Right ventricle myocardium inferior (tissue), 1 donor: ENCODE measurements at places on chromosomes 7 and 10. TPM values are rescaled to one million over a fixed set of nuclear protein-coding genes. Genes with fewer than 3 reads are reported as not detected.

DNA sequence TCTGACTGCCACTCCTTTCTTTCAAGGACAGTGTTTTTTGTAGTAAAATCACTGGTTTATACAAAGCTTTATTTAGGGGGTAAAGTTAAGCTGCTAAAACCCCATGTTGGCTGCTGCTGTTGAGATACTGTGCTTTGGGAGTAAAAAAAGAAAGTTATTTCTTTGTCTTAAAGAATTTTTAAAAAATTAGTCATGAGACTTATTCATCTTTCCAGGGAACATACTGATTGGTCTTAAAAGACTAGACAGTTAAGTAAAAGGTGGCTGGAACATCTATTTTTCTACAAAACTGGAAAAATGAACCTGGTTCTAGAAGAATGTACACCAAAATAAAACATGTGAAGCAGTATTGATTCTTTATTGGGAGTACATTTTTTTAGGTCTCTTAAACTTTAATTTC is 20.6 kb downstream of the BBIP1 start:
- no peak for DNase-seq

- DNase-seq, result no peak
Observed at GRCh38 chr10:60367431-60367830, 22.2 kb downstream of the ANK3 start.

GRCh38 chr10:103766751-103767505 is 88.4 kb downstream of the SH3PXD2A start:
- DNase-seq, result no peak

GRCh38 chr7:151008511-151009323 is 15.6 kb downstream of the ATG9B start:
- peak; percentile 77 for DNase-seq

ZNF488 gene
- not detected for total RNA-seq

GDF2 gene
- total RNA-seq, result not detected

- DNase-seq, result no peak
Observed at GRCh38 chr10:126844406-126844805, 60.8 kb upstream of the DOCK1 start.

GRCh38 chr10:18542832-18543231 is 108.6 kb downstream of the NSUN6 start:
- DNase-seq, result no peak
